ENCODE measurements at places on chromosomes 5 and 9.

- no peak for DNase-seq
Measured at GRCh38 chr5:37638897-37639296, 200.9 kb downstream of the GDNF start.

DNA sequence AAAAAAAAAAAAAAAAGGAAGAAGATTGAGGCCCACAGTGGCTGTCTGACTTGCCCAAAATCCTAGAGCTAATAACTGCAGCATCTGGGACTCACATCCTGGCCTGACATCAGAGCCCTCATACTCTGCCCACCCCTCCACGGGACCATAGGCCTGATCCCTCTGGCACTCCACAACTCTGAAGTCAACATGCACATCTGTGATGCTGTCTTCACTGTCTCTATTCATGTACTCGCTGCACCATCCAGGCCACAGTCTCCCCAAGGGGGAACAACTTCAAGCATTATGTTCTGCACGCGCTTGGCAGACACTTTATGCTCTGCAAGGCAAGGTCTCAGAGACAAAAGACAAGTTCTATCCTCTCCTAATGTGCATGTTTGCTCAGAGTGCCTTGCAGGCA lies 158.2 kb downstream of the SPOCK1 start:
- DNase-seq = no peak

GRCh38 chr5:16742938-16743337 lies 126.1 kb upstream of the RETREG1 start:
- DNase-seq = no peak

GRCh38 chr5:65895891-65896290 lies 30.5 kb upstream of the ERBIN start:
- no peak for DNase-seq

- no peak for DNase-seq
Measured at GRCh38 chr5:132635873-132636272, 22.1 kb upstream of the IL13 start.

DNA sequence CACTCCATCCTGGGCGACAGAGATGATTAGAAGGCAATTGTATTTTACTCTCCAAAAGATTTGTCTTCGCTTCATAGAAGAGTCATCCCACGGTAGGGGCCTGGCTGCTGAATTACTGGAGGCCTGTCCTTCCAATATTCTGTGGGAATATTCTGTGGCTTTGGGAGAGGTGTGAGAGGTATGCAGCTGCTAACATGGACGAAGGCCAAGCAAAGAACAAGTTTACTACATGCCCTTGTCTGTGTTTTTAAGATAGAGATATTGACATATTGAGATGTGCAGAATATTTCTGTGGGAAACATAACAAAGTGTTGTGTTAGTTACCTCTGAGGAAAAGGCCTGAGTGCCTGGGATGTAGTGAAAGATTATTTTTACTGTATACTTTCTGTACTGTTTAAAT lies 71.8 kb upstream of the SMIM15 start:
- no peak for DNase-seq

GRCh38 chr5:66616520-66617225 lies 20.5 kb downstream of the MAST4 start:
- DNase-seq = no peak

DNA sequence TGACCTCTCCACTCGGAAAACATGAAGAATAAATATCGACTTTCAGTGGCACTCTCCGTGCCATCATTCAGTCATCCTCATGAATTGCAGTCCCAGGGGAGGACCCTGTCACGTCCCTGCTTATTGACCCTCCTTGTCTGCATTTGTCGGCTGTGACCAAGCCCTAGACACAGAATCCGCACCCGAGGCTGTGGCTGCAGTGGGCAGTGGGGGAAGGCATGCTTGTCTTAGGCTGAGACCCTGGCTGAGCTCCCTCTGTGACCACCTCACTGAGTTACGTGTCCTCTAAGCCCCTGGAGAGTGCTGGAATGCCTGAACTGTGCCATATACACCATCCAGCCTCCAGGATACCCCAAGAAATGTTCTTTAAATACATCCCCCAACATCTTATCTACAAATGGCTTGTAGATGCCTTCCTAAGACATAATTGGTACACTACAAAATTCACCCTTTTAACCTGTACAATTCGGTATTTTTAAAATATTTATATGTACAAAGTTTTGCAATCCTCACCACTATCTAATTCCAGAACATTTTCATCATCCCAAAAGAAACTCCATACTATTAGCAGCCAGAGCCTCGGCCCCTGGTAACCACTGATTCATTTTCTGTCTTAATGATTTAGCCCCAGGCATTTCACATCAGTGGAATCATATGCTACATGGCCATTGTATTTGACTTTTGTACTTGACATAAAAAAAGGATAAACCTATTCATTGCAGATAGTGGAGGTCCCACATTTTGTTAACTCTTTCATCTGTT lies 80.8 kb upstream of the ICE1 start:
- no peak for DNase-seq
